IMR-90 (cell line): ENCODE measurements at places on chromosomes 3 and 15.

- DNase-seq: peak; percentile 91
These were observed 59.6 kb upstream of the TSC22D2 start for GRCh38 chr3:150348500-150348899.

- no peak for DNase-seq
These were observed 331.1 kb downstream of the TBC1D5 start for GRCh38 chr3:17411157-17411877.

DNA sequence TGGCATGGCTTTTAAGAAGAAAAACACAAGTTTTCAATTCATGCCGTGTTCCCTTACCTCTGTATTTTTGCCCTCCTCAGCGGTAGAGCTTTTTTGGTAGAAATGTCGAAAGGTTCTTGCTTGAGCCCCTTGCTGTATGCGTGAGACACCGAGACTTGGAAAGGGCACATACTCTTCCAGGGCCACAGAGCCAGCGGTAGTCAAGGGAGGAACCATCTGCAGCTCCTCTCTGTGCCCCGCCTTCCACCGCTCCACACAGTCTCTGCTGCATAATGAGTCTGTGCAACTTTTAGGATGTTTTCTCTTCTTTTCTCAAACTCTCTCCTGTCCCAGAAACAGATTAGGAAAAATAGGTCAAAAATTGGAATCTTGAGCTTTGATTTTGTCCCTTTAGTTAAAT, 77.5 kb downstream of the LPP start:
- DNase-seq: no peak

DNA sequence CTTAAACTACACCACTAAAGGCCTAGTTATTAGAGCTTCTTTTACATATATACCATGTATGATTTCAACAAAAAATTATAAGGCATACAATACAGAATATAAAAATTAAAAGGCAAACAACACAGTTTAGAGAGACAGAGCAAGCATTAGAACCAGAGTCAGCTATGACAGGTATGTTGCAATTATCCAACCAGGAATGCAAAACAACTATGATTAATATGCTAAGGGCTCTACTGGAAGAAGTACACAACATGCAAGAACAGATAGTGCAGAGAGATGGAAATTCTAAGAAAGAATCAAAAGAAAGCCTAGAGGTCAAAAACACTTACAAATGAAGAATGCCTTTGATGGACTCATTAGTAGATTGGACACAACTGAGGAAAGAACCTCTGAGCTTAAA, 39.6 kb downstream of the CCDC54 start:
- DNase-seq: peak; percentile 31

DNA sequence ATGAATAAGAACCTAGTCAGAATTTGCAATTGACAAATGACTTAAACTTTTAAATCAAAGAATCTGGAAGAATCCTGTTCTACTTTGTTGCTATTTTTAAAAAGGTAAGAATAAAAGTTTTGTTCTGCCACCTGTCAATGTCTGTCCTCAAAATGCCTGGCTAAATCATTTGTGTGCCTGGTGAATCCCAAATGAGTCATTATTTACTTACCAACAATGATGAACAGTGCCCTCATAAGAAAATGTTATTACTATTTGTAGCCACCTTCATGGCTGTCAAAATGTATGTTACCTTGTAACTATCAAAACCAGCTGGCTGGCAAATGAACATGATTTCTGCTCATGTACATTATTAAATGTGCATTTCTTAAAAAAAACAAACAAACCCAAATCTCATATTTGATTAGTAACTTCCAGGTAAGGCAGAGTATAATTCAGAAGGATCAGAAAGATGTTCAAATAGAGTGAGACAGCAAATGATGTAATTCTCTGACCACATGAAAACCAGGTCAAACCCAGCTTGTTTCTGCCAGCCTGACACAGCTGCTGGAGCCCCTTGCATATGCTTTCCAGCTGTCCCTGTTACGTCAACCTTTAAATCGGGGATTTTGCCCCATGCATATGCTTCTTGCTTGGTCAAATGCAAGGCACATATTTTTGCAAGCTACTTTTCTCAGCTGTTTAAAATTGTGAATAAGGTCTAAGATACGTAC, 137.9 kb downstream of the SSR3 start:
- DNase-seq: no peak

- DNase-seq: no peak
These were observed 117.9 kb upstream of the RGMA start for GRCh38 chr15:93206893-93207292.

DNA sequence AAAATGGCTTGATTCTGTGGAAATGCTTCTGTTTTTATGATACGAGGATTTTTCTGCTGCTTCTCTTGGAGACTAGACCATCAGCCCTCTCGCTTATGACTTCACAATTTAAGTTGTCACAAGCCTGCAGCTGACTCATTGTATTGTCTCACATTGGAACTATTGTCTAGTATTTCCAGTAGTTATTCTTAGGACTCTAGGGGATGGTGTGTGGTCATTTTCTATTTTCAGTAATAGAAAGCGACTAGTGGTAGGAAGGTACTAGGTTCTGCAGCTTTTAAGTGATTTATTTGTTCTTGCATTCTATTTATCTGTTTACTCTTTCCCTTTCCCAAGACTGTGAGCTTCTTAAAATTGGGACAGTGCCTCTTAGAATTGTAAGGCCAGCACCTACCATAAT, 66.3 kb upstream of the CRTC3 start:
- DNase-seq: peak; percentile 76

DNA sequence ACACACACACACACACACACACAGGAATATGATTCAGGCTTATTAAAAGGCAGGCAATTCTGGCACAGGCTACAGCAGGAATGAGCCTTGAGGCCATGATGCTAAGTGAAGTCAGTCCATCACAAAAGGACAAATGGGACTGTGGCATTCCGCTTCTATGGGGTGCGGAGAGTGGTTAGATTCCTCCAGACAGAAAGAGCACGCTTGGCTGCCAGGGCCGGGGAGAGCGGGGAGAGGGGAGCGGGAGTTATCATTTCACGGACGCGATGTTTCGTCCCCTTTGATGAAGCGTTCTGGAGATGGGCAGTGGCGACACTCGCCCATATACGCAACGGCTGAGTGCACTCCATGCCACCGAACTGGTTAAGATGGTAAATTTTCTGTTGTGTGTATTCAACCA, 58.5 kb upstream of the FAM174B start:
- peak; percentile 25 for DNase-seq

DNA sequence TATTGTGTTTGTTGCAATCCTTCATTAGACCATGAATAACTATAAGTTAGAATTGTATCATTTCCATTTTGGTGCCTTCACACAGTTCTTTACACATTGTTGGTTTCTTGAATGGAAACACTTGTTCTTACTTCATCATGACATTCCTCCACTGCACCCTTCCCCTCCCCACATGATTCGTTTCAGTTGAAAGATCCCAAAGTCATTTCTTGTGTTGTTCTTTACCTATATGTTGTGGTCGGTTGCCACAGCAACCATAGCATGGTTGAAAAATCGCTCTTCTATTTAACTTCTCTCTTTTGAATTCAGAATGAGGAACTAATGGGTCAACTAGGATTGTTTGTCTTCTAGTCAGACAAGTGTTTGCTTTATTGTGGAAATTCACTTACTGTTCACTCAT, 103.3 kb downstream of the IL1RAP start:
- DNase-seq: no peak
